ENCODE measurements at places on chromosomes 5 and 9. TPM values are rescaled to one million over a fixed set of nuclear protein-coding genes. Genes with fewer than 3 reads are reported as not detected.

GRCh38 chr5:62791059-62791458 lies 212.4 kb downstream of the LRRC70 start:
- DNase-seq = no peak

- DNase-seq = no peak
Measured at GRCh38 chr9:3963643-3964369, 336.1 kb downstream of the GLIS3 start.

DNA sequence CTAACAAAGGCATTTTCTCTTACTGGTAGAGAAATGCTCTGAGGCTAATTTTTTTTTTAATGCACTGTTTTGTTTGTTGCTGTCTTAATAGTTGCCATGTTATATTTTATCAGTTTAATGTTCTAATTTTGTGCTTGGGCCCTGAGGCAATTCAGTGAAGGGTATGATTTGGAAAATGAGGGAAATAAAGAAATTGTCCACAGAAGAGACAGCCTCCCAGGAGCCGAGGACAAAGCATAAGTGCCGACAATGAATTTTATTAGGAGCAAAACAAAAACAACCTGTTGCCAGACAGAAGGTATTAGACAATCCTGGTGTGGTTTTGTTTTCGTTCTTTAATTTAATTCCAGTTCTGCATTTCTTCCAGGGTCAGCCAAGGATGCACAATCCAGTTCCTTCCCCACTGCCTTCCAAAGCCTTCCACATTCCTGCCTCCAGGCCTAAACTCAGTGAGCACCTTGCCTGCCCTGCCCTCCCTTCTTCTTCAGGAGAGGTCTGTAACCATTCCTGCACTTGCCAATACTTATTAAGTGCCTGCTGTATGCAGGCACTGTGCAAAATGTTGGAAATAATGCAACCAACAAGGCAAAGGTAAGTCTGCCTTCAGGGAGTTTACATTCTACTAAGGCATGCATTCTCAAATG lies 4.3 kb upstream of the TCOF1 start:
- DNase-seq = no peak

GRCh38 chr5:394671-395155 lies 48.3 kb upstream of the EXOC3 start:
- peak; percentile 20 for DNase-seq

DNA sequence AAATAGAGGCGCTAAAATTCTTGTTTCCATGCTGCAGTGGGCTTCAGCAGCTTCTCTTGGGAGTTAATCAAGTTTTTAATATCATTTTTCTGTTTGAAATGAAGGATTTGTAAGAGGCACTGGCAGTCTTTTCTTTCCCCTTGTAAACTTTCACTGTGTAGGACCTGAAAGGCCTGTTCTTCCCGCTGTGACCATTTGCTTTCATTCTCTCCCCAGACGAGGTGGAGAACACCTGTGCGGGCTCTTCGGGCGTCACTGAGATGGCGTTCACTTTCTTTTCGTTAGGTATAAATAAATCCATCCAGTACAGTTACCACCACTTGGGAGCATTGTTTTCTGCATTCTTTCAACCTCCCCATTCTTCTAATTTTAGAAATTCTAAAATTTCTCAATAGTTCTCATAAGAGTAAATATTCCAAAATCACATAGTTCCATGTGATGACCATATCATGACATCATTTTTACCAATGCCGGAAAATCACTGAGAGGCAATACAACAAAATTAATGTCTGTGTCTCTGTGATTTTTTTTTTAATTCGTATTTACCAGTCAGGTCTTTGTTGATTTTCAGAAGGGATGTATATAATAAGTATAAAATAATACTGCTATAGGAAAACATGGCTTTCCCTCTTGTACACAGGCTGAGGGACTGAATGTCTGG lies 131.7 kb upstream of the ICE1 start:
- no peak for DNase-seq

- no peak for DNase-seq
Measured at GRCh38 chr5:73104326-73104725, 16.0 kb upstream of the TMEM171 start.

- DNase-seq = no peak
Measured at GRCh38 chr9:14769230-14769571, 46.7 kb upstream of the CER1 start.

- no peak for DNase-seq
Measured at GRCh38 chr5:123880875-123881274, 368.9 kb downstream of the CSNK1G3 start.

GRCh38 chr9:130806327-130806716 lies 28.7 kb upstream of the ABL1 start:
- no peak for DNase-seq

DNA sequence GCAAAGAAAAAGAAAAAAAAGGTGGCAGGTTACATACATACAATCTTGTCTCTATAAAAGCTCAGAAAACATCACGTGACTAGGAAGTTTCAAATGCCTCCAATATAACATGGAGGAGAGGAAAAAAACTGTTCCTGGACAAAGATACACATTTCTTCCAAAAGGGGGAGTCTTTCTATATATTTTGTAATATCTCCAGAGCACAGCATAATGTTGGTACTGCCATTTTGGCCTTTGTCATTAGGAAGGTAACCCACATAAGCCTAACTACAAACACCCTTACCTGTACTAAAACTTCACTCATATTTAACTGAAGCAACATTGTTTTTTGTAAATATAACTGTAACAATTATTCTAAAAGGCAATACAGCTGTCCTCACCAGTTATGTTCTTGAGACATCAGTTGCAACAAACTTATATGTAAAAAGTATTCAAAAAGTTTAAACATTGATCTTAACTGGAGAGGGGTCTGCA lies 1.2 kb upstream of the BTF3 start:
- DNase-seq = no peak

DNA sequence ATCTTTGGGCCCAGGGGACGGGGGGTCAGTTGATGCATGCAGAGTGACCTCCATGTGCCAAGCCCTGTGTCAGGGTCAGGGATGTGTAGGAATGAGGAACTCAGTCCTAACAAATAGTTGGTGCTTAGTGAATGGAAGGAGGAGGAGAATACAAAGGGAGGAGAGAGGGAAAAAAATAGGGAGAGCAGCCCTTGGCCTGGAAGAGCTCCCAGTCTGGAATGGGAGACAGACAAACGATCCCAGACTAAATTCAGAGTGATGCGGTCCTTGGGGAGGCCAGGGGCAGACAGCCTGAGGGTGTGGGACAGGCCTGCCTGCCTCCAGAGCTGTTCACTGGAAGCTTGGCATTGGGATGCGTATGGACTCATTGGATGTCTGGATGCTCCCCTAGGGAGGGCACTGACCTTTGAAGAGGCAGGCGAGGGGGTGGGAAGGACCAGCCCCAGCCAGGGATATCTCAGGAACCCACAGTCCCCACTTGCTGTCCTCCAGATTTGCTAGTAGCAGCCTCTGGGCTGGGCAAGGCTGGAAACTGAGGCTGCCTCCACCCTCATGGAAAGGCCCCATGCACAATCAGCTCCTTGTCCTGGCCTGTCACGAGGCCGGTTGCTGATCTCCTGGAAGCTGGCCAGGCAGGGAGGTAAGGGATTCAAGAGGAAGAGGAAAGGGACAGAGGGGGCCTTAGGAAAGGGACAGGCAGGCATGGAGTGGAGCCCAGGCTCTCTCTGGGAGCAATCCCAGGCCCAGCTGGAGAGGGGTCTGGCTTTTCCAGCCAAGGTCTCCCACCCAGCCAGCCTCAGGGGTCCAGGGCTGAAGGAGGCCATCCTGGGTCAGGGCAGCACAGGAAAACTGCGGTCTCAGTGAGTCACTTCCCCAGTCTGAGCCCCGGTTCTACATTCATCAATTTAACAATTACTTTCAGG lies 69.0 kb upstream of the GGTA1 start:
- no peak for DNase-seq

- DNase-seq = peak; percentile 58
Measured at GRCh38 chr5:149651686-149652085, 70.4 kb downstream of the ARHGEF37 start.

GRCh38 chr9:70117835-70118319 lies 74.2 kb downstream of the MAMDC2 start:
- DNase-seq = no peak

GRCh38 chr9:110161940-110162339 lies 46.0 kb downstream of the C9orf152 start:
- no peak for DNase-seq

DNA sequence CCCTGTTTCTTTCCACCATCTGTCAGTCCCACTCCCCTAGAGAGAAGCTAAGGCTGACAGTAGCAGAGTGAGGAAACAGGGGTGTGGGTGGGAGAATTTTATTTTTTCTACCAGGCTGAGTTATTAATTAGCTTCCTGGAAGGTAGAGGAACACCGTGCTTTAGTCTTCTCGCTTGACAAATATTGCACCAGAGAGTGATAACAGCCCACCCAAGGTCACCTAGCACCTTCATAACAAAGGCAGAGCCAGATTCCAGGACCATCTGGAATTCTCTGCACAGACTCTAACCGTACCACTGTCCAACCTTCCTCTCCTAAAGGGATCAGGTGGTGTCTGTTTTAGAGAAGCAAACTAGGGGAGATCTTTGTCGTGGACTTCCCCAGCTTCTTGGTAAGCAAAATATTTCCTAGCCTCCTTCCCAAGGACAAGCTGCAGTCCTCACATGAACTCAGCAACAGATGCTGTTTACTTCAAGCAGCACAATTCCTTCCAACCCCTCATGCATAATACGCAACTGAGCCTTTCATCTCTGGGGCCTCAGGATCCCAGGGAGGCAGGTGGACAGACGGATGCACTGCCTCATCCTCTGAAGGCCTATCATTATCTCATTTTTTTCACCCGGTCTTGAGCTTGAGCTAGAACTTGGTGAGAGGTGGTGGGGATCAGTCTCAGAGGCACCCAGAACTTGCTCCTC lies 308.7 kb upstream of the BRINP1 start:
- DNase-seq = no peak

- no peak for DNase-seq
Measured at GRCh38 chr5:96252596-96252995, 180.5 kb downstream of the PCSK1 start.

GRCh38 chr9:24382566-24382965 lies 163.1 kb downstream of the IZUMO3 start:
- DNase-seq = no peak

DNA sequence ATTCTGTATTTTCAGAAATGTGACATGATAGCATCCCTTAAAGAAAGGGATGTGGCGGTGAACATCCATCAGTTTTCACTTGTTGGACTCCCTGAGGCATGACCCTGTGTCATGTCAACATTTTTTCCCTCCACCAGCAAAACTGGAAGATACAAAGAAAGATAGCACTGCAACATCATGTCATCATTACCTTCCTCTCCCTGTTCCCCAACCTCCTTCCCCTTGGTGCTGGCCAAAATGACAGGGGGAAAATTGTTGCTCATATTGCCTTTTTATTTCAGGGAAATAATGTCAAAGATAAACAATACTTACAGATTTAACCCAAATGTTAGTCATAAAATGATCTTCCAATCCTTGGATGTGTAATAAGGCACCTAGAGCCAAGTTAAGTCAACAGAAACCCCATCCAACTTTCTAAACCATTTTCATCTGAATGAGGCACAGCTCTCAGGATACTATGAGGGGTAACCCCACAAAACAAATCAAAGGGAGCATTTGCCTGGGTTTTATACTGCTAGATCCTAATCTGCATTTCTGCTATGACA lies 644.3 kb downstream of the ACTL7B start:
- no peak for DNase-seq

GRCh38 chr9:4306066-4306776 lies 6.4 kb upstream of the GLIS3 start:
- DNase-seq = no peak

GRCh38 chr9:31210978-31211570 lies 1173.4 kb upstream of the ACO1 start:
- no peak for DNase-seq

- DNase-seq = no peak
Measured at GRCh38 chr5:91072881-91073280, 310.2 kb downstream of the ARRDC3 start.

DNA sequence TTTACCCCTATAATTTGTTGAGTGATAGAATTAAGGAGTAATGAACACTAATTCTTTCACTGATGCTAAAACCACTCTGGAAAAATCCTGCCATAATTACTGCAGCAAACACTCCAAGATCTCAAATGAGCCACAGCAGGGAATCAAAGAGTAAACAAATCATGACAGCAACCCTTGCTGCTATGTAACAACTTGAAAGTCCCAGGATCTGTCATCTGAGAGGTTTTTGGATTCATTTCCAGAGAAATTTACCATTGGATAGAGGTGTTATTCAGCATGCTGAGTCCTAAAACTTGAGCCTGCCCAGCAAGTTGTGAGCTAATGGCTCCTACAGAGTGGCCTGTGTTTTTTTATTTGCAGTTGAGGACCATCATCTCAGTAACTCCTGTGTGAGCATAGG lies 59.2 kb downstream of the PRLR start:
- no peak for DNase-seq

- DNase-seq = no peak
Measured at GRCh38 chr9:94010980-94011533, 55.9 kb upstream of the BARX1 start.

- no peak for DNase-seq
Measured at GRCh38 chr5:102421647-102422046, 77.2 kb downstream of the SLCO6A1 start.

GRCh38 chr5:129387944-129388343 lies 72.2 kb upstream of the ADAMTS19 start:
- no peak for DNase-seq

GRCh38 chr9:13621872-13622564 lies 342.5 kb upstream of the MPDZ start:
- no peak for DNase-seq

DNA sequence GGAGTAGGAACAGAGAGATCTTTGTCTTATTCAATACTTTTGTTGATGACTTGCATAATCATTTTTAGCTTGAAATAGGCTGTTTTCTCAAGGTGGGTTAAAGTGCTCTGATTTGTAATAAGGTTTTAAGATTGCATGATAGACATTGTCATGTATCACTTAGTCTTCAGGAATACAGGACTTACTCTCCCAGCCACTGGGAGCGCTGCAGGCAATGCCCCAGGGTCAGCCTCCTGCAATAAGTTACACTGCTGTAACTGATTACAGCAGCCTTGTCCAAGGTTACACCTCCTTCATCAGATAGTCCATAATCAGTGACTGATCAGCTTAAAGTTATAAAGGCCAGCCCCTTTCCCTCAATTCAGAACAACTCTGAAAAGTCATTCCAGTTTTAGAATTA lies 218.6 kb downstream of the ESM1 start:
- no peak for DNase-seq

GRCh38 chr5:146789712-146790653 lies 88.6 kb downstream of the PPP2R2B start:
- DNase-seq = no peak

GRCh38 chr9:128554155-128554862 lies 1.9 kb downstream of the SPTAN1 start:
- DNase-seq = no peak

The PGM5 gene
- not detected for total RNA-seq

The SLCO6A1 gene
- not detected for total RNA-seq

The FST gene
- not detected for total RNA-seq

The GKAP1 gene
- total RNA-seq = 1.8 TPM

The ARSI gene
- not detected for total RNA-seq

The SLC46A2 gene
- total RNA-seq = not detected

The PRR16 gene
- total RNA-seq = not detected

The SPATA31C1 gene
- total RNA-seq = not detected

The COL27A1 gene
- total RNA-seq = 0.99 TPM

The GAS1 gene
- total RNA-seq = not detected

Measured in activated CD8-positive, alpha-beta T cell treated with anti-CD3 and anti-CD28 coated beads, Interleukin-2, amount 10 ng/mL, durations not matched to agents 7 days and 5 days (primary cell).